ENCODE measurements at places on chromosomes 5 and 9.
A peak's percentile ranks its signal among the peaks of the same experiment; 100 is the strongest.

GRCh38 chr5:148403344-148403743 is 19.6 kb downstream of the FBXO38 start:
- DNase-seq, result peak; percentile 9

DNA sequence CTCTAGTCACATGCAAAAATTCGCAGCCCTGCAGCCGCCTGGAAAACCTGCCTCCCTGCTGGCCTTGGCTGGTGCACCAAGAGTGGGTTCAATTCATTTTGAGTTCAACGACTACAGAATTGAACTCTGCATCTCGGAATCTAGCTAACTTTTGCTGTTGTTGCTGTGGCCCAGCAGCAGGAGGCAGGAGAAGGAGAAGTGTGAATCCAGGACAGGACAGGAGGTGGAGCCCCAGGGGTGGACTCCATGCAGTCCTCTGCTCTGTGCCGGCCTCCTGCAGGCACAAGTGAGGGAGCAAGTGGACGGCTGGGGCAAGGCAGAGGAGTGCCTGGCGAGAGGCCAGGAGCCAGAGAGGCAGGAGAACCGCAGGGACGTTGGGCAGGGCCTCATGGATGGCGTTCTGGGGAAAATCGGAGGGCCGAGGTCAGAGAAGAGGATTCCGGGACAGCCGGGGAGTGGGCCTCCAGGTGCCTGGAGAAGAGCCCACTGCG is 214.2 kb downstream of the FANCC start:
- no peak for DNase-seq

DNA sequence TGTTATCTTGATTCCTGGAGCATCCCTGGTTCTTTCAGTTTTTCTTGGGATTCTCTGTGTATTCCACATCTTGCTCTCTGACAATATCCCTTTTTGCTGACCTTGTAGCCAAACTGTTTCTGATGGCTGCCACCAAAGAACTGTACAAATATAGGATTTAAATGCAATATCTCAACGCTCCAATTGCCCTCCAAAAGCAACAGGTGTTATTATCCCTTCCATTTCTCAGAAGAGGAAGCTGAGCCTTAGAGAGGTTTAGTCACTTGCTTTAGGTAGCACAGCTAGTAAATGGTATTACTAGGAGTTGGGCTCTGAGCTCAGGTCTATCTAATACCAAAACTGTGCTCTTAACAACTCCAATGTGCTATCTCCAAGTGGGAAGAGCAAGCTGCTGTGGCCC is 24.2 kb upstream of the HAND1 start:
- DNase-seq, result no peak

DNA sequence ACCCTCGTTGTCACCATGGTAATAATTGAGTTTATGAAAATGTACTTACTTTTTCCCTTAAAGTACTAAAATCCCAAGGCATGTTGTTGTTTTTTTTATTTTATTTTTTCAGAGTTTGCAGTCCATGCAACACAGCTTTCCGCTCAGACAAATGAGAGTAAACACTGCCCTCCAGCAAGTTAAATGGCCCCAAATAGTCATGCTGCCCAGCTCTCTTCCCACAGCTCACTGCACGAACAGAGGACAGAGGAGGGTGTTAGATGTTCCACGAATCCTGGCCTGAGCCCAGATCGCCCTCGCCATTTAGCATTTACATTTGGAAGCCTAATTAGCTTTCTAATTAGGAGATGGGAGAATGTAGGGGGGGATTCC is 1.9 kb downstream of the NIM1K start:
- no peak for DNase-seq

- DNase-seq, result no peak
These were observed 226.4 kb downstream of the DCP2 start for GRCh38 chr5:113202746-113203716.

DNA sequence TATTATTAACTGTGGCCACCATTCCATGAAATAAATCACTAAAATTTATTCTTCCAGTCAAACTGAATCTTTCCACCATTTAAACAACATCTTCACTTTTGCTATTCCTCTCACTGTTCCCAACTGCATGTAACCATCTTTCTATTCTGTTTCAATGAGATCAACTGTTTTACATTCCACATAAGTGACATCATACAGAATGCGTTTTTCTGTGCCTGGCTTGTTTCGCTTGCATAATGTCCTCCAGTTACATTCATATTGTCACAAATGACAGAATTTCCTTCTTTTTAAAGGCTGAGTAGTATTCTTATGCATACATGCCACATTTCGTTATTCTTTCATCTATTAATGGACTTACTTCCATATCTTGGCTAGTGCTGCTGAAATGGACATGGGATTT is 738.2 kb downstream of the SEMA5A start:
- DNase-seq, result no peak

DNA sequence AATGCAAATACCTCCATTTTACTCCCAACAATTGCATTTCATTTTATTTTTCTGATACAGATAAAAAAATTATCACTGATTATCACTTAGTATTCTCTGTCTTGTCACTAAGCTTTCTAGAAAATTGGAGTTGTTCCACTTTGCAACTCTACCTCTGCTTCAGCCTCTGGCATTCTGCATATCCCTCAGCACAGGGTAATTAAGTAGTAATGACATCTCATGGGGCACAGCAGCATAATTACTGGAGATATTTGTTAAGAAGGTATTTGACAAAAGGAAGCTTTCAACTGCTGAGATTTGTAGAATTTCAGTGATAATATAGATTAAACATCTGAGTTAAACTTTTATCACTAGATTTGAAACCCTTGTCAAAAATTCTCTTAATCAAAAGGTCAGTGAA is 446.2 kb downstream of the HTR1A start:
- no peak for DNase-seq
